Stimulated activated CD4-positive, alpha-beta T cell treated with anti-CD3 and anti-CD28 coated beads, Interleukin-4, amount 100 ng/mL, for 4 hours (primary cell): ENCODE measurements at places on chromosomes 6 and 20.

DNA sequence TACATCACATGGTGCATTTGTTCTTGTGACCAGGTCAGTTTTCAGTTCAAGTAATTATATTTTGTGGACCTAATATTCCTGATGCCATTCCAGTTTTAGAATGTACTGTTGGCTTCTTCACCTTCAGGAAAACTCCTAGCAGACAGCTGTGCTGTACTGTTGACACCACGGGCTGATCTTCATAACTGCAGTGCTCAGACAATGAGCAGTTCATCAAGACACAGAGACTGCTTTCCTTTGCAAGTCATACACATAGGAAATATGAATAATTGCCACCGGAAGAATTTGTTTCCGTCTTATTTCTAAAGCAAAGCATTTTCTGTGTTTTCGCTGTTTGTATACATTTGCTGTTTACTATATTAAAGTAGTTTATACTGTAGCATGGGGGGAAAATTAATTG is 89.8 kb downstream of the C6orf118 start:
- DNase-seq: no peak

DNA sequence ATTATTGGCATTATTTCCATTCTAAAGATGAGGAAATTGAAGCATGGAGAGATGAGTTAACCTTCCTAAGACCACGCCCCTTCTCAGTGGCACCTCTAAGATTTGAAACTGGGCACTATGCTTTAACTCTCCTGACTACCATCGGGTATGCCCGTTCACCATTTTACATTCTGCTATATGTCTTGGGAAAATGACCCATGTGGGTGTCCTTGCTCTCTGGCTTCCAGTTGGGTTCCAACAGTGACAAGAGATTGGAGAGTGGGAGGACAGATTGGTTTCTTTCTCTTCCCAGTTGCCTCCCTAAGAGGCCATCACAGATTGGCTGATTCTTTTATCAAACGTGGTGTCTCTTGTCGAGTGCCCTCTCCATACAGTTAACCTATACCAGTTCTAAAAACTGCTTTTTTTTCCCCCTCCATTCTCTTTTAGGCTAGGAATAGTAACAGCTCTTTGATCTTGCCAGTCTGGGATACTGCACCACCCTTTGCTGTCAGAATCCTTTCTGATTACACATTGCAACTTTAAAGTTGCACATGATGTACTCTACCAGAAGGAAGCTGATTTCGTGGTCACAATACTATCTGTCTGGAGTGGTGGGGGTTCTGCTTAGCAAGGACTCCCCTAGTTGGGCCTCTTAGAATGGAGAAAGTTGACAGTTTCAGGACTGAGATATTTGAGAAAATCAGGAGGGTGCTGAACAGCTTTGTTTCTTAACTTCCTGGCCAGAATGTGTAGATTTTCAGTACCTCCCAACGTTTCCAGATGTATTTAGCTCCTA is 88.0 kb upstream of the ELOVL5 start:
- no peak for DNase-seq

DNA sequence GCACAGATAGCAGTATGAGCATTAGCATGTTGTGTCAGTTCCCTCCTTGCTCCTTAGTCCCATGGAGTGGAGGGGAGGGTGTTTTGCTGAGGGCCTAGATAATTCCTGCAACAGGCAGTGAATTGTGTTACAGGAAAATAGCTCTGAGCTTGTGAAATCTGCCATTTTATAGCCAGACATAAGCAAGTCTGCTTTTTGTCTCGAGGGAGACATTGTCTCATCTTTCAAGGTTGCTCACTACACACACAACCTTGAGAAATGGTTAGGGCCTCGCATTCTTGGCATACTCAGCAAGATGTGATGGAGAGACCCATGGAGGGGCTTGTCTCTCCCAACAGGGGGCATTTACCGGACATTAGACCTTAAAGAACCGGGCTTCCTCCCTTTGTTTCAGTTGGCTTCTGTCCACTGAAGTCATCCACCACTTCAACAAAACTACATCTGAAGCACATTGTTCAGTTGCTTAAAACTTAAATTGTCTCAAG is 108.0 kb upstream of the FOXO3 start:
- DNase-seq: no peak

DNA sequence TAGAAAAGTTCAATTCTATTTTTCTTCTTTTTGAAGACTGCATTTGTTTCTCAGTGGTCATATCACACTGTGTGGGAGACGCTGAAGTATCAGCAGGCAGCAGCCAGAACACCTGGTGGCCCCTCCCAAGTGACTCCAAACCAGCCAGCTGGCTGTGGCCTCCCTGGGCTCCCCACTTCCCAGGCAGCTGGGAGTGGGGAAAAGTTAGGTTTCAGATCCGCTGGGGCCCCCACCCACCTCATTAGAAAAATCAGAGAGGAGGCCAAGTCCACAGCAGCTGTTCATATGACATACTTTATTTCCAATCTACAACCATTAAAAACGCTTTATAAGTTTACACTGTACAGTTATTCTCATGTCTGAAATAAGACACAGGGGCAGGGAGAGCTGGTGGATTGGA is 3.6 kb upstream of the DSN1 start:
- DNase-seq: no peak

GRCh38 chr20:43448748-43449535 is 8.8 kb upstream of the SRSF6 start:
- peak; percentile 25 for DNase-seq

DNA sequence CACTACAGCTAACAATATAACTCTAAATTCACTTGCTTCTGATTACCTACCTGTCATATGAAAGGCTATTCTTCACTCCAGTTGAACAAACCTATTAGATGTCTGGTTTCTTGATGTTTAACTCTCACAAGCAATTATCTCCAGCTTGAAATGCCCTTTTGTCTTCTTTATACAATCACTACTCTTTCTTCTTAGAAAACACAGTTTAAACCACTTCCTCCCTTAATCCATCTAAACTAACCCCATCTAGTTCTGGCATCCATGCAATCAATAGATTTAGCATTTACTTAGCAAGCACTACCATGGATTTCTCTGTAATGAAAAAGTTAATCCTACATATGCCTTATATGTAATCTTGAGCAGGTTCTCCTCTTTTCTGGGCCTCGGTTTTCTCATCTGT is 127.3 kb downstream of the ATXN1 start:
- no peak for DNase-seq

- no peak for DNase-seq
These were observed 58.0 kb upstream of the SALL4 start for GRCh38 chr20:51860111-51860882.

DNA sequence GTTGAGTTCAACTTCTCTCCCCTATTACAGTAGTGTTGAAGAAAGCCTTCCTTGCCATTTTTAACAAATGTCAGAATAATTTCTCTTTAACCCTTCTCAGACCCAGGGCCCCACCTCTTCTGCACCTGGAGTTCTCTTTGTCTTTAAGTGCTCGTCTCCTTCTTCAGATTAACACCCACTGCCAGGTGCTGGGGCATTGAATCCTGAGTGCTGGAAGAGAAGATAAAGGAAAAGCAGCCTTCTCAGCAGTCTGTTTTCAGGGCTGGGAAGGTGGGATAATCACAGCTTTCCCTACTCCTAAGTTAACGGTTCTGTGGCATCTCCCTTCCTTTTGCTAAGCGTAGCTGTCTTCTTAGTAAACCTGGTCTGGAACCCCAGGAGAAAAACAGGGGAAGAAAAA is 114.6 kb upstream of the TAB2 start:
- no peak for DNase-seq

GRCh38 chr6:124679387-124679786 is 282.9 kb upstream of the RNF217 start:
- DNase-seq: no peak

- no peak for DNase-seq
These were observed 42.3 kb downstream of the STK4 start for GRCh38 chr20:45008521-45009049.

DNA sequence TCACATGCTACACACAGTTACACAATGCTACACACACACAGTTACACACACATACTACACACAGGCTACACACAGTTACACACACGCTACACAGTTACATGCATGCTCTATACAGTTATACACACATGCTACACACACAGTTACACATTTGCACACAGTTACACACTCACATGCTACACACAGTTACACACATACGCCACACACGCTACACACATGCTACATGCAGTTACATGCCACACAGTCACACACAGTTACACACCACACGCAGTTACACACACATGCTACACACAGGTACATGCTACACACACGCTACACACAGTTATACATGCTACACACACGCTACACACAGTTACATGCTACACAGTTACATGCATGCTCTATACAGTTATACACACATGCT is 15.6 kb downstream of the MYT1 start:
- DNase-seq: no peak

DNA sequence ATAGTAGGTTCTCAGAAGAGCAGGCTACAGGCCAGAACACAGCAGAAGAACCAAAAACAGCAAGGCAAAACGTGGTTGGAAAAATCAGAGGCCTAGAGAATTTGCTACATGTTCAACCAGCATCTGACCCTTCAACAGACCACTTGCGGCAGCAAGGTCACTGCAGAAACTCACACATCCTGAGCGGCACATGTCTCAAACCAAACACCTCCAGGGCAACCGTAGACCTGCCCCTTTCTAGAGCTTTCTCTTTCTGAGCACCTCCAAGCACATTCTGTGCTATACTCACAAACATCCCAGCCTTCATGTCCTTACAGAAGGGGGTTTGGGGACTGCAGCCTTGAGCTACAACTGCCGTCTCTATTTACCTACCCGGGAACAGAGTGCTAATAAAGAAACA is 52.6 kb downstream of the GFOD1 start:
- no peak for DNase-seq

- no peak for DNase-seq
These were observed 12.2 kb downstream of the RAET1G start for GRCh38 chr6:149910721-149911151.

- DNase-seq: no peak
These were observed 226.0 kb downstream of the TPBG start for GRCh38 chr6:82589509-82590206.

GRCh38 chr6:8177721-8178120 is 75.4 kb upstream of the EEF1E1 start:
- no peak for DNase-seq

GRCh38 chr6:156160007-156160794 is 617.0 kb upstream of the ARID1B start:
- no peak for DNase-seq

GRCh38 chr6:163159689-163160088 is 254.8 kb upstream of the QKI start:
- no peak for DNase-seq

- no peak for DNase-seq
These were observed 12.9 kb upstream of the SLC22A7 start for GRCh38 chr6:43284991-43285781.

DNA sequence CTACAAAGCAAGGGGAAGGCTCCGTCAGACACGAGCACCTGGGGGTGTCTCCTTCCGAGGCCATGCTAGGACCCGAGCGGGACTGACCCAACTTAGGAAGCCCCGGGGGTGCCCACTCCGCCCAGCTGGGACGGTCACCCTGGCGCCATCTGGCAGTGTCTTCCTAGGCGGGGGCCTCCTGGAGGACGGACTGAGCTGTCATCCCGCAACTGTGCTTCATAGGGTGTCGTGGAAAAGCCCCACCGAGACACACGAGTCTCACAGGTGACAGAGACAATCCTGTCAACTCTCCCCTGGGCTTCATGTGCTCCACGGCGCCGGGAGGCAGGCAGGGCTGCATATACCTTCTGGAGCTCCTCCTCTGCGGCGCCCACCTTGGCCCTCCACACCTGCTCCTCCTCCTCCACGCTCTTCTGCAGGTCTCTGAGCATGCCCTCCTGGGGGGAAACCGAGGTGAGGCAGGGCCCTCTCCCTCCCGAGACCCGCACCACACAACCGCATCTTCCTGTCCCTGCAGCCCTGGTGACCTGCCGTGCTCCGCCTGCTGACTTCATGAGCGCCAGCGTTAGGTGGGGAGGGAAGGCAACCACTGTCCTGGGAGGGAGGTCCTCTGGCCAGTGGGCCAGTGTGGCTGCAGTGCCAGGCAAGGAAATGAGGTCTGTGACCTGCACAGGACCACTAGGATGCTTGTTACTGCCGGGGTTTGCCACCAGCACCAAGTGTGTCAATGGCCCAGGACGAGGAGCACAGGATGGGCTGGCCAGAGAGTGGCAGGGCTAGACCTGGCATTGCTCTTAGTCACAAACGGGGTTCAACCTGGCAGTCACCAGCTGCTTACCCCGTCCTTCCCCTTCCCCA is 50.7 kb downstream of the DSTN start:
- DNase-seq: no peak

- no peak for DNase-seq
These were observed 112.0 kb downstream of the CDK19 start for GRCh38 chr6:110703010-110703905.

- no peak for DNase-seq
These were observed 109.0 kb downstream of the MCHR2 start for GRCh38 chr6:99885051-99885450.

- DNase-seq: no peak
These were observed 116.5 kb upstream of the EEF1E1 start for GRCh38 chr6:8218861-8219260.

DNA sequence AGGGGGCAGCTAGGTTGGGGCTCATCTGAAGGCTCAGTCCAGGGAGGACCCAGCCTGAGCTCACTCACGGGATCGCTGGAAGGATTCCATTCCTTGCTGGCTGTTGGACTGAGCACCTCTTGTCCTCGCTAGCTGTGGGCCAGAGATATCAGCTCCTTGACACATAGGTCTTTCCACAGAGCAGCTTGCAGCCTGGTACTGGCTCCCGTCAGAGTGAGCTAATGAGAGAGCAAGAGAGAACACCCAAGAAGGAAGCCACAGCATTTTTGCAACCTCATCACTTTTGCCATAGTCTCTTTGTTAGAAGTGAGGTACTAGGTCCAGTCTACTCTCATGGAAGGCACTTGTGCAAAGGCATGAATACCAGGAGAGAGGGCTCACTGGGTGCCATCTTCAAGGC is 179.9 kb downstream of the CDC5L start:
- DNase-seq: no peak

DNA sequence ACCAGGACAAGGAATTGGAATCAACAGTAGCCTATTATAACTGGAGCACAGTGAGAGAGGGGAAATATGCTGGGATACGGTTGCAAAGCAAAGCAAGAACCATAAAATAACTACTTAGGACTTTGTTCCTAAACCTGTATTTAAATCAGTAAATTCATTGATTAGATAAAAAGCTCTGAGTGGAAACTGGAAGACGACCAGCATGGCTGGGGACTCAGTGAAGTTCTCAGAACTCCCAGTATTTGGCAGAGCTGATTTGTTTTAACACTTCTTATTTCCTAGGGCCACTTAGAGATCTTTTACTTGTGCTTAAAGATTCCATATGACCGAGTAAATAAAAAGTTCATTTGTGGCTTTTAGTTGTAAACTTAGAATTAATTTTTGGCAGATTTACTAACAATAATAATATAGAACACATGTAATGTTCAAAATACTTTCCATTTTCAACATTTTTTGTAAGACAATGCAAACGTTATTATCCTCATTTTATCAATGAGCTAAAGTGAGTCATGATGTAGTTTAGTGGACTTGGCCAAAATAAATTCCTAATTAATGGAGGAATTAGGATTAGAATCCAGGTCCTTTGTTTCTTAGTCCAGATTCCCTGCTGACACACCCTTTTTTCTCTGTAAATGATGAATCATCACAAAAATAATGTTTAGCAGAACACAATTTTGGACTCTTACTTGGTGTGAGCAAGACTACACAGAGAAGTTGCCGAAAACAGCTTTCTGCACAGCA is 392.9 kb downstream of the GJA1 start:
- no peak for DNase-seq
